ENCODE measurements at places on chromosomes 6 and 20. TPM values are rescaled to one million over a fixed set of nuclear protein-coding genes. Genes with fewer than 3 reads are reported as not detected.

SLC22A16 gene
- total RNA-seq = not detected

GDAP1L1 gene
- total RNA-seq = not detected

EYA4 gene
- total RNA-seq = not detected

EDN3 gene
- total RNA-seq = not detected

PXDC1 gene
- total RNA-seq = 104 TPM

DEFB132 gene
- not detected for total RNA-seq

TSHZ2 gene
- not detected for total RNA-seq

CTCFL gene
- not detected for total RNA-seq

GSTA2 gene
- total RNA-seq = not detected

Data from pulmonary artery endothelial cell (primary cell).